ENCODE measurements at places on chromosomes 16 and 17. TPM values are rescaled to one million over a fixed set of nuclear protein-coding genes. Genes with fewer than 3 reads are reported as not detected.

Gene AANAT
- polyA plus RNA-seq: not detected

Gene EPOP
- polyA plus RNA-seq: not detected

Gene CCL23
- polyA plus RNA-seq: not detected

Gene ST6GALNAC2
- not detected for polyA plus RNA-seq

Gene TP53TG3
- not detected for polyA plus RNA-seq

Gene CDT1
- 0.19 TPM for polyA plus RNA-seq

All from naive thymus-derived CD4-positive, alpha-beta T cell (primary cell).